ENCODE measurements at places on chromosomes 5 and 9. TPM values are rescaled to one million over a fixed set of nuclear protein-coding genes. Genes with fewer than 3 reads are reported as not detected.

DNA sequence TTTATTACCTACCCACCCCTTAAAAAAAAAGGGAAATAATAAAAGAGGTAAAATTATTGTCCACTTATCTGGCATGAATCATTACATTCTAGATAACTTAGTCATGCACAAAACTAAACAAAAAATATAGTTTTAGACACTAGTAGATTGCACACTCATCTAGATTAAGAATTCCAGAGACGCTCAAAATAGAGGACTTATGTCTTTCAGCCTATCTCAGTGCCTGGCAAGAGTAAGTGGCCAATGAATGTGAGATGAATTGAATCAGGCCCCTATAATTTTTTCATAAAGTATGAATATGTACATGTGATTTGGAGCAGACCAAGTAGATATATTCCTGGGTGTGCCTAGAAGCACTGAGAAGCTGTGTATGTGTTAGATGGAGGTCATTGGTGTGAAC, 2.0 kb upstream of the RXFP3 start:
- H3K4me1 ChIP-seq = peaks cover 19% of the 10 kb centered on the region
- no peak for DNase-seq
- no peak overlapping the region for H3K27ac ChIP-seq
- no peaks in the 10 kb centered on the region for H3K36me3 ChIP-seq

DNA sequence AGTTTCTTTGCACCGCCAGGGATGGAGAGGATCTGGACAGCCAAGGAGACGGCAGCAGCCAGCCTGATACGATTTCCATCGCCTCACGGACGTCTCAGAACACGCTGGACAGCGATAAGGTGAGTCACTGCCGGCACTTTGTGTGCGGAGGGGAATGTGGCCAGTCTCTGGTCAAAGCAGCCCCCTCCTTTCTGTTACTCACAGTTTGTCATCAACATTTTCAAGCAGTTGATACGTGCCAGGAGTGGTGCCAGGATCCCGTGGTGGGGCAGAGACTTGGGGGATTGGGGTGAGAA, 175.1 kb upstream of the OTULINL start:
- H3K27ac ChIP-seq = no peak overlapping the region
- no peak for DNase-seq
- H3K4me3 ChIP-seq = no peak overlapping the region
- no peaks in the 10 kb centered on the region for H3K27me3 ChIP-seq
- H3K36me3 ChIP-seq = peaks cover 26% of the 10 kb centered on the region

SNX18 gene
- polyA plus RNA-seq = 5.4 TPM

GRCh38 chr5:16934123-16934522, 2.0 kb downstream of the MYO10 start:
- peak overlapping the region; percentile 57 for H3K4me3 ChIP-seq
- H3K36me3 ChIP-seq = no peaks in the 10 kb centered on the region
- peaks cover 50% of the 10 kb centered on the region for H3K27me3 ChIP-seq
- H3K4me1 ChIP-seq = no peaks in the 10 kb centered on the region
- H3K27ac ChIP-seq = no peak overlapping the region

DNA sequence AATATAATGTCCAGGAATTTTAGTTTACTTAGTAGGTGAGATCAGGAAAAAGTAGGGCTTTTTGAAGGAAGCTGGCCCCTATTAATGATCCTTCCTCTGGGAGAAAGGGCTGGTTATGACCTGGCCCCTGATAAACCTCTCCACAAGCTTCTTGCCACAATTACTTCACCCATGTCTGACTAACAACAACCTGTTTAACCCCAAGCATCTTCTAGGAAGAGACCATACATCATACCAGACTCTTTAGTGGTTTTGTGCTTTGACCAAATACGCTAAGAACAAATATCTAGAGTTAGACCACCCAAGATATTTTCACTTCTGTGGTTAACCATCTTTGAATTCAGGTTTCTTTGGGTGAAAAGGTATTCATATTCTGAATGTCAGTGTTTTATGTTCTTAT, 174.0 kb upstream of the SLC27A6 start:
- H3K27ac ChIP-seq = no peak overlapping the region
- H3K4me3 ChIP-seq = no peak overlapping the region
- H3K4me1 ChIP-seq = no peaks in the 10 kb centered on the region
- no peaks in the 10 kb centered on the region for H3K27me3 ChIP-seq
- H3K36me3 ChIP-seq = no peaks in the 10 kb centered on the region

DNA sequence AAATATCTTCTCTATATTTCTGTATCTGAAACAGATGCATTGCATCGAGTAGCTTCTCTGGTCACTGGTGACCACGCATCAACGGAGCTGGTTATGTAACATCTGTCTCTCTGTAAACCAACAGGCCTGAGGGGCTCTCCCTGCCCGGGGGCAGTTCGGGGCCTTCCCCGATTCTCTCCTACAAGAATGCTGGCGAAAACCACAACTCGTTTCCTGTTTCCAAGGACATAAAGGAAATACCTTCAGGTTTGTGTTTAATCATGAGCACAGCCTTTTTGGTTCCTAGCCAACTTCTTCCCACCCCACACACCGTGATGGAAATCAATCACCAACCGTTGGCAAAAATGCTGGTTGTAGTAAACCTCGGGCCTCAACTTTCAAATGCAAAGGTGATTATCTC, 25.1 kb downstream of the GDNF start:
- peak overlapping the region; percentile 79 for H3K27ac ChIP-seq
- DNase-seq = no peak
- peaks cover 34% of the 10 kb centered on the region for H3K4me1 ChIP-seq
- no peaks in the 10 kb centered on the region for H3K27me3 ChIP-seq

GRCh38 chr5:90227683-90228082, 181.9 kb downstream of the CETN3 start:
- peaks cover 16% of the 10 kb centered on the region for H3K4me1 ChIP-seq
- H3K27ac ChIP-seq = no peak overlapping the region
- H3K4me3 ChIP-seq = no peak overlapping the region

- H3K27me3 ChIP-seq = no peaks in the 10 kb centered on the region
- H3K36me3 ChIP-seq = no peaks in the 10 kb centered on the region
- no peak for DNase-seq
- no peaks in the 10 kb centered on the region for H3K4me1 ChIP-seq
- H3K27ac ChIP-seq = no peak overlapping the region
Measured at GRCh38 chr5:35659556-35659955, 41.9 kb downstream of the SPEF2 start.

ADRB2 gene
- 1.2 TPM for polyA plus RNA-seq

MEIKIN gene
- not detected for polyA plus RNA-seq
